ENCODE measurements at places on chromosomes 2 and 18.
A peak's percentile ranks its signal among the peaks of the same experiment; 100 is the strongest.

DNA sequence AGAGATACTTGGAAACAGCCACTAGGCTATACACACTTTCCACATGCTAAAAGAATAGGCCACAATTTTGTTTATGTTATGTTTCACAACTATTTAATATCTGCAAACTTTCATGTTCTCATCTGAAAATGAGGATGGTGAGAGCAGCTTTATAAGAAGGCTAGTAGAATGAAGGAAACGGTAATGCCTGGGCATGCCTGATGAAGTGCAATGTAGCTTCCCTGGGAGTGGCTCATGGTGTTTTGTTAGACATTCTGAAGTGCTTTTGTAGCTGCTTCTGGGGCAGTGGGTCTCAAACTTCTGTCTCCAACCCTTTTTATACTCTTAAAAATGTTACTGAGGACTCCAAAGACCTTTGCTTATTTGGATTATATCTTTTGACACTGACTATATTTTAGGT lies 193.3 kb upstream of the VWC2L start:
- DNase-seq = no peak

GRCh38 chr18:46555724-46556123 lies 101.3 kb downstream of the LOXHD1 start:
- peak; percentile 45 for DNase-seq

DNA sequence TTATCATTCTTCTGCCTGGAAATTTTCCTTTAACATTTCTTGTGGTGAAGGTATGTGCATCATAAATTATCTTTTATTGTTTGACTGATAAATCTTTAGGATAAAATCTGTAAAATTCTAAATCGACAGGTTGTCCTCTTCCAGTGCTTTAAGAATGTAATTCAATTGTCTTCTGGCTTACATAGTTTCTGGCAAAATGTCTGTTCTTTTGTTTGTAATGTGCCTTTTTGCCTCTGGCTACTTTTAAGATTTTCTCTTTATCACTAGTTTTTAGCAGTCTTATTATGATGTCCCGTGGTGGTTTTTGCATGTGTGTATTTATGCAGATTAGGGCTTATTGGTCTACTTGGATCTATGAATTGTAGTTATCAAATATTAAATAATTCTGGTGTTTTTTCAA lies 203.6 kb upstream of the COPS8 start:
- no peak for DNase-seq

DNA sequence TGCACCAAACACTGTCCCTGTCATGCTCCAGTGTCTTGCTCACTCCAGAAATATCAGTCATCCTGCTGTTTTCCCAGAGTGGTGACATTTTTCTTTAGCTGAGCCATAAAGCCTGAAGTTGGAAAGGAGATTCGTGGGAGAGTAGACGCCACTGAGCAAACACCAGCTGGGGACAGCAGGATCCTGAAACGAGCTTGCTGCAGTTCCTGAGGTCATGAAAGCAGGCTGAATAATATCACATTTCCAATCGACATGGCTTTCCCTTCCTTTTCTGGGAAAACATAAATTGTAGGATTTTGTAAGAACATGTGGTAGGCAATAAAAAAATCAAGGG lies 276.4 kb downstream of the CDCA7 start:
- no peak for DNase-seq

Data from SK-N-SH (cell line).